ENCODE measurements at places on chromosomes 7 and 10.

GRCh38 chr7:81155654-81156373 lies 237.0 kb upstream of the SEMA3C start:
- DNase-seq, result no peak

DNA sequence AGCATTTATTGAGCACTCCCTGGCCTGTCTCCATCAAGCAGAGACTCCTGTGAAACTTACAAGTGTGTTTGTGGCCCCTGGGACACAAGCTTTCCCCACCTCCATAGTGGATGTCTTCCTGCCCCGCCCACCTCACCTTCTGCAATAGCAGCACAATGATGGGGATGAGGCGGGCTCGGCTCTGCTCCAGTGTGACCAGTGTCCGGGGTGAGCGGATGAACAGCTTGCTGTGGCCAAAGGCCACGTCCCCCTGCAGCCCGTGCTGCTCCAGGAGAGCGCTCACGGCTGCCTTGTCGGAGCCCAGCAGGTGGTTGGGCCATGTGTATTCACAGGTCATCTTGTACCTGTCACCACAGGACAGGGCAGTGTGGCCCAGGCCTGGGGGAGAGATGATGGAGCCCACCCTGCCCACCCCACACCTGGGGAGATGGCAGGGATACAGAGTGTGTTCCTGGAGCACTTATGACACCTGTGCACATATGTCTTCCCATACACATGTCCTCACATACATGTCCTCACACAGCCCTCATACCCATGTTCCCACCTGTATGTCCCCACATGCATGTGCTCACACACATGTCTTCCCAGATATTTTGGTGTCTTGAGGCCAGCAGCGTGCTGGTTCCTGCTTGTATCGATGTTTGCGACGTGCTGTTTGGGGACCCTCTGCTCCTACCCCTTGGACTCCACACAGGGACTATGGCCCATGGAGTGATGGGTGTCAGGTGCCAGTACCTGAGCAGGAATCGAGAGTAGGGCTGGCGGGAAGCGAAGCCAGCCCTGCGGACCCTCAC lies 12.7 kb downstream of the MYO1G start:
- no peak for DNase-seq

DNA sequence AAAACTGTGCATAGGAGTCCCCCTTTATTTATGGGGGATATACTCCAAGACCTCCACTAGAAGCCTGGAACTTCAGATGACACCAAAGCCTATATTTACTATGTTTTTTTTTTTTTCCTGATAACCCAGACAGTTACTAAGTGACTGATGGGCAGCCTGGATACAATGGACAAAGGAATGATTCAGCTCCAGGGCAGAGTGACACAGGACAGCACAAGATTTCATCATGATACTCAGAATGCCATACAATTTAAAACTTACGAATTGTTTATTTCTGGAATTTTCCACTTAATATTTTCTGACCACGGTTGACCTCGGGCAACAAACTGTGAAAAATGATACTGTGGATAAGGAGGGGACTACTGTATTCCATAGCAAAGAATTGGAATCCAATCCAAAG lies 843.6 kb downstream of the PCDH15 start:
- no peak for DNase-seq

DNA sequence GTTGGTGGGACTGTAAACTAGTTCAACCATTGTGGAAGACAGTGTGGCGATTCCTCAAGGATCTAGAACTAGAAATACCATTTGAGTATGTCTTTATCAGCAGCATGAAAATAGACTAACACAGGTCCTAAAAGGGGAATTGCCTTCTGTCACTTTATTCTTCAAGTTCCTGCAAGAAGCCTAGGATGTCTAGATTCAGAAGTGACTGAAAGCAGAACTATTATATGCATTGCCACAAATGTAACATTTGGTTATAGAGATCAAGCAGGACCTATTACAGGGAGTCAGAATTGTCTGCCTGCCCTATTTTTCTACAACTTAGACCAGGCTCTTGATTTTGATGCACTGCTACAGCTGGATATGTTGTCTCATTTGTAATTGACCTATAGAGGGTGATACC lies 364.7 kb downstream of the SORCS1 start:
- DNase-seq, result no peak

DNA sequence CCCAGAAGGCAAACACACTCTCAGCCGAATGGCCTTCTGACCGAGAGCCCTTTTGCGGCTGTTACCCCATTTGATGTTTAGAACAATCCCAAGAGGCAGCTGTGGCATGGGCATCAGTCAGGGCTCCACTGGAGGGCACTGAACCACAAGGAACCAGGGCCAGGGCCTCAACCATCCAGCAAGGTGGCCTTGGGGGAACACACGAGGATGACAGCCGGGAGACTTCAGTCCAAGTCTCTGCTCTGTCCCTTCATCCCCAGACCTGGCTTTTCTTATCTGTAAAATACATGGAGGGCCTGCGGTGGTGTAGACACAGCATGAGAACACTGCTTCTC lies 63.6 kb upstream of the INSIG1 start:
- no peak for DNase-seq

DNA sequence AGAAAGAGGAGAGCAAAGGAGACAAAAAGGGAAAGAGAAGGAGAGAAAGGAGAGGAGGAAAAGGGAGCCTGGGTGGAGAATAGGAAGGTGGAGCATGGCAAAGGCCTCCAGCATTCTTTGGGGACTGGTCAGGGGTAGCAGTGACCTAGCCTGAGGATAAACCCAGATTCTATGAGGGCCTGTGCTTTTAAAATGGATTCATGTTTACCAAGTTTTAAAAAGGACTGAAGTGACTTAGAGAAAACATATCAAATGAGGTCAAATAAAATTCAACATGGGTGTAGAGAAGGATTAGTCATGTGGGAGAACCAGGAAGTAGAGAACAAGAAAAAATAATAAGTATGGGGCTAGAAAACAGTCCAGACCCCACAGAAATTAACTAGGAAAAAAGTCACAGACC lies 20.7 kb downstream of the CREB3L2 start:
- no peak for DNase-seq

DNA sequence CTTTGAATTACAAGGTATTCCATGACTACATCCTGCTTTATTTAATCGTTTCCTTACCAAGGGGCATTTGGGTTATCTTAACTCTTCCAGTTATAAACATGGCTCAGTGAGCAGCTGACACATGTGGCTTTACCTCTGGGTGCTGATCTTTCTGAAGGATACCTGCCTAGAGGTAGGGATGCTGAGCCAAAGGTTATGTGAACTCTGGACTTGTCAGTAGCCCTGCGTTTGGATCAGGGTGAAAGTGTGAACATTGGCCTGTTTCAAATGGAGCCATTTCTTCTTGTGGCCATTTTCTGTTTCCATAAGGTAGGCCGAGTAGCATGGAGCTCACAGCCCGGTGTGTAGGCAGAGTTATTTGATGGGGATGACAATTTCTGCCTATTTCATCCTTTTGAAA lies 29.2 kb downstream of the SNX10 start:
- DNase-seq, result no peak

GRCh38 chr7:4169455-4169854 lies 512.6 kb upstream of the FOXK1 start:
- no peak for DNase-seq

GRCh38 chr10:61049386-61049785 lies 105.4 kb upstream of the RHOBTB1 start:
- DNase-seq, result no peak

DNA sequence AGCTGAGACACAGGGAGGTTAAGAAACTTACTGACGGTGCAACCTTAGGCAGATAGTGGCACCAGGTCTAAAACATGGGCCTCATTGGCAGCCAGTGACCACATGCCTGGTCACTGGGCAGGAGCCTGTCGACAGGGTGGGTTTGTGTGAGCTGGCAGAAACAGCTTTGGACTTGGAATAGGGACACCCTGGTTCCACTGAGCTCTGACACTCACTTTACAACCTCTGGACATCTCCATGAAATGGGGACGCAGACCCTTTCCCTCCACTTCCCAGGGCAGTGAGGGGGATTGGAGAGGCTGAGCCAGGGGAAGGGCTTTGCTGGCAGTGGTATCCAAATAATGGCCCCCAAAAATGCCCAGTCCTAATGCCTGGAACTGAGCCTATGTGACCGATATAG lies 49.7 kb downstream of the OAT start:
- no peak for DNase-seq

- no peak for DNase-seq
Observed at GRCh38 chr10:44984671-44985101, 6.1 kb upstream of the DEPP1 start.

DNA sequence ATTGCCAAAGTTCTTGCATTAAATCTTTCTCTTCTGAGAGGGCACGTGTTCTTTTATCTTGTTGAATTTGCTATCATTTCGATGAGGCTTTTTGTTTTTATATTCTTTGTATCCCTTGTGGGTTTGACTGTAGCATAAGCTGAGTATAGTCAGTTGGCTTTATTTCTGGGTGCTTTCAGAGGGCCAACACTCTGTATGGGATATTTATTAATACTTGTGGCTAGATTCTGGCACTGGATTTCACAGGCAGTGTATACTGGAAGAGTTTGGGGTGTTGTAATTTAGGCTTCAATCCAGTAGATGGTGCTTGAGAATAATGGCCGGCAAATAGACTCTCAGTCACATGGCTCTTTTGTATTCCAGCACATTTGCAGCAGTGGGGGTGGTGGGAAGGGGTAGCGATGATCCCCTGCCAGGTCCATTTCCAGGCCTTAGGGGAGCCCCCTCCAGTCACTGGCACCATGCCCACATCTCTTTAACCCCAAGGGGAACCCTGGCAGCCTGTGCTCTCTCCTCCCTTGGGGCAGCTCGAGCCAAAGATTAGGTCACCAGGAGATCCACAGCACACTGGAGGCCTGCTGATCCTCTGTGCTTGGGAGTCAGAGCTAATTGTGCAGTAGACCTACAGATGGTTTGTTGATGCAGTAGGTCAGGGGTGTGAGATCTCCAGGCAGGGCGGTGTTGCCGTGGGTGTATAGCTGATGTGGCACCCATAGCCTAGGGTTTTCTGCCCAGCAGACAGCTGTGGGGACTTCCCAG lies 81.8 kb downstream of the PTPN20 start:
- DNase-seq, result no peak

DNA sequence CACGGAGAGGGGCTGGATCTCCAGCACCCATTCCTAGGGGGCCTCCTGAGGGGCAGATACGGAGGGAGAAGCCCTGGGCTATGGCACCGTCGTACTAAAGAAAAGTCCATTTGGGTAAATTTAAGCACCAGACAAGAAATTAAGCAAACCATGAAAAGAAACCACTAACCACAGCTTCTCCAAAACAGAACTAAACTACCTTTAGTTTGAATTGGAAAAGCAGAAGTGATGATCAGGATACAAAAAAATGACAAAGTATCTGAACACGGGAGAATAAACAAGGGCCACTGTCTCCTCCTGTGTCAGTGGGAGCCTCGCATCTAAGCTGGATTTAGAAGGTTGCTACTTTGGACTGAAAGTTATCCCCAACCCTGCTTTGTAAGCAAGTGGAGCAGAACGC lies 69.1 kb downstream of the DIP2C start:
- no peak for DNase-seq

GRCh38 chr10:83050815-83051214 lies 1088.5 kb upstream of the GHITM start:
- no peak for DNase-seq

DNA sequence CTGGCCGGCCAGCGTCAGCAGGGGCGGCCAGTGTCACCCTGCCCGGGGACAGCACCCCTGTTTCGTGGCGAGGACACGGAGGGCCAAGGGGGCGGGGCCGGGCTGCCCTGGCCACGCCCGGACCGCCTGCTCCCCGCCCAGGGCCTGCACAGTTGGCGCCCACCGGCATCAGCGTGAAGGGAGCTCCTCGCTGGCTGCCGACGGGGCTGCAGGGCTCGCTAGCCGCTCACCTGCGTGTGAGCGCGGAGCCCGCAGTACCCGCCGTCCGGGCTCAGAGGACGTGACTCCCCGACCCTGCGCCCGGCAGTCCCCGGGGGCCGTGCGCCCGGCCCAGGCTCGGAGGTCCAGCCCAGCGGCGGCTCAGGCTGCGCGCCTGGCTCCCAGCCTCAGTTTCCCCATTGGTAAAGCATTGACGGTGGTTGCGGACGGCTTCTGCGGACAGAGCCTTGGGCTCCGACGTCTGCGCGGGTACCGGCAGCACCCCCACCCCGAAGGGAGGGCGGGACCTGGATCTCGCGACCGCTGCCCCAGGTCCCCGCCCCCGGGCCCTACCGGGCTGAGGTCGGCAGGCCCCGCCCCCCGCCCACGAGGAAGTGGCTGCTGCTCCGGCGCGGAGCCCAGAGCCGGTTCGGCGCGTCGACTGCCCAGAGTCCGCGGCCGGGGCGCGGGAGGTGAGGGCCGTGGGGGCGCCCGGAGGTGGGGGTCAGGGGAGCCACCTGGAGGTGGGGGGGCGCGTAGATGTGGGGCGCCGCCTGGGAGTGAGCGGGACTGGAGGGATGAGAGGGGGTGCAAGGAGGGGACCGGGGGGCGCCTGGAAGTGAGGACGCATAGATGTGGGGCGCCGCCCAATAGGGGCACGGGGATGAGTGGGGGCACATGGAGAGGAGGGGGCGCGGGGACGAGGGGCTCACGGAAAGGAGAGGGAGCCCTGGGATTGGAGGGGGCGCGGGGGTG lies at the start of gene ARPC1B:
TSS of gene ARPC1B (plus strand) at position 620 of the 954 bp plus-strand sequence. CDS start 10,985 bp downstream, outside the sequence.
- peak; percentile 62 for DNase-seq

DNA sequence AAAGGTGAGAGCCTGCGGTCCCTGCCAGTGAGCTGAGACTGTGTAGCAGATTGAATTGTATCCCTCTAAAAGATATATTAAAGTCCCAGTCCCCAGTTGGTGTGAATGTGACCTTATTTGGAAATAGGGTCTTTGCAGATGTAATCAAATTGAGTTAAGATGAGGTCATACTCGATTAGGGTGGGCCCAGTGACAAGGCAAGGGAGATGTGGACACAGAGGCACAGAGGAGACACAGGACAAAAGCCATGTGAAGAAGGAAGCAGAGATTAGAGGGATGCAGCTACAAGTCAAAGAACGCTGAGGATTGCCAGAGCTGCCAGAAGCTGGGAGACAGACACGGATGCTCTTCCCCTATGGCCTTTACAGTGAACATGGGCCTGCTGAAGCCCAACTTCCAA lies 104.3 kb downstream of the CLEC2L start:
- no peak for DNase-seq

- no peak for DNase-seq
Observed at GRCh38 chr10:88107296-88108097, 244.1 kb downstream of the PTEN start.

DNA sequence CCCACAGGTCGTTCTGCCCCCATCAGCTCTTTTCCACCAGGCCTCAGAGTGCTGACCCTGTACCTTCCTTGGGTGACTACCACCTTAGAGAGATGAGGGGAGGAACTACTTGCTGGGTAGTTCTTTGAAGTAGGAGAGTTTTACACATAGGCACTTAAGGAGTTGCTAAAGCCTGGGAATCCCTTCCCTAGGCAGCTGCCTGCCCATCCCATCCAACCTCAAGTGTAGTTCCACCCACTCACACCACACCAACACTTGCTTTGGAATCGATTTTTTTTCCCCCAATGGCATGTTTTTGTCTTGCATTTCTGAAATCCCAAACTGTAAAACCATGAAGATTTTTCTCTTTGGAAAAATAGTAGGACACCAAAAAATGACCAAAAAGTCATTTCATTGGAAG lies 47.7 kb downstream of the FBXW4 start:
- DNase-seq, result no peak

- DNase-seq, result no peak
Observed at GRCh38 chr7:73717991-73718405, 1.5 kb downstream of the STX1A start.

GRCh38 chr7:16060502-16060901 lies 360.8 kb downstream of the CRPPA start:
- DNase-seq, result no peak

GRCh38 chr10:61931620-61932332 lies 30.3 kb downstream of the ARID5B start:
- no peak for DNase-seq
